ENCODE measurements at places on chromosomes 7 and 10.

DNA sequence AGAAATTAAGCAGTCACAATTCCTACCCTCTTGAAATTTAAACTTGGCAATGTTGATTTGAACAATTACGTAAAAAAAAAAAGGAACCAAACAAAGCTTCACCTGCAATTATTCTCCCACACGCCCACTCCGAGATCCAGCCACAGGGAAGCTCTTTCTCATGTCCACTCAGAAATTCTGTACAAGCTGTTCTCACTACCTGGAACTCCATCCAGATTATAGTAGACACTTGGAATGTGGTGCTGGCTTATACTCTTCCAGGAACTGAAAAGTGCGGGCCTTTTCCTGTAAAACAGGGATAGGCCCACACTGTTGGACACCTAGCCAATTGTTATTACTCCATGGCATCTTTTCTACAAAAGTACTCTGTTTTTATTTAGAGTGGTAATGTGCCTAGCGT, 20.3 kb upstream of the TOMM7 start:
- no peak for DNase-seq

DNA sequence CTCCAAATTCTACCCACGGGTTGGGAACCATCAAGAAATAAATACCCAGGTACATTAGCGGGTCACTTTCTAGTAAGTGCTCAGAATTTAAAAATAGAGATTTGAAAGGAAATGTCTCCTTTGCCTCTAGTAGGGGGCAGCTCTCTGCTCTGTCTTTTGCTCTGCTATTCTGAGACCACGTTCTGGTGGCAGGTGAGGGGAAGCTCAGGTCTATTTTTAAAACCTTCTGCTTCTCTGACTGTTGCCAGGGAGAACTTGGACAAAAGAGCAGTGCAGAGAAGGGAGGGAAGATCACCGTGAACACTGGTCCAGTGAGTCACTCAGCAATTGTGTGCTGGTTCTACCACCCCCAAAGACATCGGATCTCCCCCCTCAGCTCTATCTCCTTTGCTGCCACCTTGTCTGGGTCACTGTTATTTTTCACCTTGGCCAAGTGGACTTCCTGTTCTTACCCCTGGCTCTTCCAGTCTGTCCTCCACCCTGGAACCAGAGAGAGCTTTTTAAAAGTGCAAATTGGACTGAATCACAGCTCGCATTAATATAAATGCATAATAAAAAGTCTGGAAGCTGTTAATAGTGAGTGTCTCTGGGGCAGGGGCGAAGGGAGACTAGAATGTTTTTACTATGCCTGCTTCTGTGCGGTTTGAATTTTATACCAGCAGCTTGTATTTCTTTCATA, 72.4 kb upstream of the LOXL4 start:
- DNase-seq: no peak

- no peak for DNase-seq
These were observed 172.0 kb upstream of the ZNF32 start for GRCh38 chr10:43820663-43821062.

- no peak for DNase-seq
These were observed 31.0 kb downstream of the SBDS start for GRCh38 chr7:66964411-66964810.

GRCh38 chr10:129207297-129207696, 259.7 kb upstream of the MGMT start:
- DNase-seq: no peak

GRCh38 chr10:3482200-3482993, 302.6 kb downstream of the KLF6 start:
- DNase-seq: no peak

- DNase-seq: no peak
These were observed 119.1 kb downstream of the NRBF2 start for GRCh38 chr10:63252095-63252762.

GRCh38 chr7:41921453-41921981, 218.6 kb upstream of the INHBA start:
- no peak for DNase-seq

GRCh38 chr7:13880789-13881188, 108.7 kb downstream of the ETV1 start:
- no peak for DNase-seq

DNA sequence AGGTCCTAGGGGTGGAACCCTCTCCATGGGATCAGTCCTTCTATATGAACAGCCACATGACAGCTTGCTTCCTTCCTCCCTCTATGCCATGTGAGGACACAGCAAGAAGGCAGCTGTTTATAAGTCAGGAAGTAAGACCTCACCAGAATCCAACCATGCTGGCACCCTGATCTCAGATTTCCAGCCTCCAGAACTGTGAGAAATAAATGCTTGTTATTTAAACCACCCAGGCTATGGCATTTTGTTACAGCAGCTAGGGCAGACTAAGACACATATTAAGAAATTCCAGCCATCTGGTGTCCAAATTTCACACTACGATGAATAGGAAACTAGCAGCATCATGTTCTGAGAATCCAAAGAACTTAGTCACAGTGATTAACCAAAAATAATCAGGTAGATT, 140.1 kb downstream of the ZFAND4 start:
- no peak for DNase-seq

- no peak for DNase-seq
These were observed 1.3 kb upstream of the NPM3 start for GRCh38 chr10:101784558-101784957.

DNA sequence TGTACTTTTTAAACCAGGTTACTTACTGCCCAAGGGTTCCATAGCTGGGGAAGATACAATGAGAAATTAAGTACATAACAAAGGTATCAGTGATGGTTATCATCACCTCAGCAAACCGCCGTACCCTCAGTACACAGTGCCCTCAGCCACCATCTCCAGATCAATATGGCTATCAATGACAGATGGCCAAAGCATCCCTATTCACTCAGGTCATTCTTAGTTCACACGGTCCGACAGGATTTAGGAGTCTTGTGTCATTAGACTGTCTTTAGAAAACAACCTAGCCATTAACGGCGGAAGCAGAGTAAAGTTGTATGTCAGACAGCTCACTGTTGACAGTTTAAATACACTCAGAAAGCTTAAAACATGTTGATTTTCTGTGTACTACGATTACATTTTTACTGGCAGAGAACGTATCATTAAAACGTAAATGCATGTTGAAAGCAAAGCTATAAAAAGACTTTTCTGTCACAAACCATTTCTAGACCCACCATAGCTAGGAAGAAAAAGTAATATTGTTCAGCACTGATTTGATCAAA, 106.9 kb downstream of the HOXA1 start:
- no peak for DNase-seq

DNA sequence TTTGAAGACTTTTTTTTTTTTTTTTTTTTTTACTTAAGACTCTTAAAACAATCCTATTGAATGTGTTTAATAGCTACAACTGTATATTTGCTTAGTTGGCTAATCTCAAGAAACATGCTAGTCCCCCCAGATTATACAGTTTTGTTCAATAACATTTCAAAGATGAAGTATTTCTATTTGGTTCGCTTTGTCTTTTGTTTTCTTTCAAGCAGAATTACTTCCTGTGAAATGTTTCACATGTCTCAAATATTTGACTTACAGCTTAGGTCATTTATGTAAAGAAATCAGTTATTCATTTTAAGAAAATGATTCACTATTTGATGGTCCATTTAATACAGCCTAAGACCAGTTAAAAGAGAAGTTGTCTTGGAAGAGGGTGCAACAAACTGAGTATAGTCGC, 12.8 kb upstream of the LAMB1 start:
- DNase-seq: no peak

- no peak for DNase-seq
These were observed 21.0 kb downstream of the CDK6 start for GRCh38 chr7:92815412-92815811.

GRCh38 chr7:380711-381210, 90.8 kb downstream of the FOXL3 start:
- peak; percentile 10 for DNase-seq

DNA sequence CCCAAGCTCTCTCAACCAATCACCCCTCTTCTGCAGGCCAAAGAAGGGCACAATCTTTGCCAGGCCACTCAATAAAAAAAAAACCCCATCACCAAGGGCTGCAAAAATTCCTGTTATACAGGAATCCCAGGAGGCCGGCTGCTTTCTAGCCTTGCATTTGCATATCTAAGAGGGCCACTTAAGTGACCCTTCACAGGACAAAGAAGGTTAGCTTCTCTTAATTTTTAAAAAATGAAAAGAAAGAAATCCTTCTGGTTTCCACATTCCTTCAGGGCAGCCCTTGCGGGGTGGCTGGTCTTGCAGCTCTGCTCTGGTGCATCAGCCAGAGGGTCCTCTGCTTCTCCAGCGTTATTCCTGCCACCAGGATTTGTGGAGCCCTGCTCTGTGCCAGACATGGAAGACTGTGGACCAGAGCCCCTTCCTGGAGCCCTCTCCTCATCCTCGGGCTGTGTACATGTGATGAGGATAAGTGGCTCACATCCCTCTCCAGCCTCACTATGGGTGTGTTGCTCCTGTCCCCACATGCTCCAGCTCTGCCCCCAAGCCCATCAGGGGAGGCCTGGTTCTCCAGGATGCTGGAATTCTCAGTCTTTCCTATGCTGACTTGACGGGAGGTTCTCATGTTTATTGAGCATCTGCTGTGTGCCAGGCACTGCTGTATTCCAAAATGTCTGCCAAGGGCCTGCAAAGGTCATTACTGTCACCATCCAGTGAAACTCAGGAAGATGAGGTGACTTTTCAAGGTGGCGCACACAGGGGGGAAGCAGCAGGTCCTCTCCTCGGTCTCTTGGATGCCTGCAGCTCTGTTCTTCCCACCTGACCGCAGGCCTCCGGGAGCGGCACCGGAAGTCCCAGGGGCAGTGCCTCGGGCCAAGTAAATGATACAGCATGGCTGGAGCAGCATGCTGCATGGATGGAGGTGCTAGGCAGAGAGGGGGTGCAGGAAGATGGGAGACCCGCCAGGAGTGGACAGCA, 67.7 kb downstream of the ARHGAP22 start:
- DNase-seq: no peak

DNA sequence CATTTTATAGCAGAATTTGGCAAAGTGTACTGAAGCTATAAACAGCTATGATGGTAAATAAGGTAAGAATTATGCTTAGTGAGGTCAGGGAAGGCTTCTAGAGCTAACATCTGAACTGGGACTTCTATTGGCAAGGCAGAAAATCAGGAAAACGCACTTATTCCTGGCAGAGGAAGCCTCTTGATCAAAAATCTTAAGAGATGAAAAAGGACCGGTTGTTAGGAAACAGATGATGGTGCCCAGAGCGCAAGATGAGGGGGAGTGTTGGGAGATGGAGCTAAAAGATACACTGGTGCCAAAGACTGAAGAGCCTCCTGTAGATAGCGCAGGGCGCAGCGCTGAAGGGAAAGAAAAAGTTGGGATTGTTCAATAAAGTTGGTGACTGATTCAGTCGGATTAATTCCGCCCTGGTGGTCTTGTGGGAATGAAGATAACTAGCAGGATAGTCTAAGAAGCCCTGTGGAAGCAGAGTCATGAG, 550 bp upstream of the CALU start:
- no peak for DNase-seq

DNA sequence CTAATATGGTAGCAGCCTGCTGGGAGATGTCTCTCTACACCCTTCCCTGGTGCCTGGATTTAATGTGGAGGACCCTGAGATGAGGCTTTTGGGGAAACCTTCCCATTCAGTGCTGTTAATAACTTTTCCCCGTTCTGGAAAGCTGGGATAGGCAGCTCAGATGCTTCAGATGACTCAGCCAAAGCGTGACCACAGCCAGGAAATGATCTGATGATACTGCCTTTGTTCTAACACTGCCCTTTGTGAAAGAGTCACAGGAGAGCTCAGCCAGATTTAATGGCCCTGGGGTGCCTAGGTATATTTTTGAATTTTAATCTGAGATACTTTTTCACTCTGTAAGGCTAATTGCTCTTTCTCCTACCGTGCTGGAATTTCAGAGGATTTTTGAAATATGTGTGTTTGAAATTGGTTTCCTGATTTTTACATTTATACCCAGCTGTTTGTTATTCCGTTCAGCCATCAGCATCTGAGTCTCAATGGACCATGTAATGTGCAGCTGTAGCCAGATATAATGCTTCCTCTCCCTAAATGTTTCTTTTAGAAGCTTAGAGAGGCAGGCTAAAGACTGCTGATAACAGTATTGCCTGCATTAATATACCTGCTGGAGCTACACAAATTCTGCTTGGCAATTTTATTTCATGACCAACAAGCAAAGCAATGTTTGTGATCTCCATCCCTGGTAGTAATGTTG, 17.8 kb downstream of the CELF2 start:
- no peak for DNase-seq

GRCh38 chr10:93513091-93513490, 16.7 kb downstream of the CEP55 start:
- DNase-seq: no peak

DNA sequence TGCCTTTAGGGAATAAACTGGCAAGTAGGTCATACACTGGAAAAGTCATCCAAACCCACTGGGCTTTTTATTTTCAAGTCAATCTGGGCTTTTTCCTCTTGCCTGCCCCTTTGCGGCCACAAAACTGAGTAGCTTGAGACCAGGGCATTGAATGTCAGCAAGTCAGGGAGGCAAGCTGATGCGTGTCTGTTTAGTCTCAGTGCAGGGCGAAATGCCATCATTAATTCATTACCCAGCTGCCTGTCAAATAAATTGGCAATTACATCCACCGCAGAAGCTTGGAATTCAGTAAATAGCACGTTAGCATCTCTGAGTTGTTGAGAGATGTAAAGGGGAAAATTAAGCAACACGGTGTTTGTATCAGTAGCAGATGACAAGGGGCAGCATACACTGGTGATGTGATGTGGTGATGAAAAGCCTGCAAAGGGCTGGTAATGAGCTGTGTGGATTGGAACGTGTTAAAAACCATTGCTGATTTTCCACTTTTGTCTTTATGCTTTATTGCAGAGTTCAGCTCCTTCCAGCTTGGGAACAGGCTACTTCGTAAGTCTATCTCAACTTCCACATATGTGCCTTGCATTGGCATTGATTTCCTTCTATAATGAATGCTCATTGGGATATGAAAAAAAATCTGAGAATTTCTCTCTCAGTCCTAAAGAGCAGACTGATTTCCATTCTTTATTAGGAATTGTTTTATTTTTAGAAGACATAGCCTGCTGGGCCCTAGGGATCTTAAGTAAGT, 535.9 kb downstream of the AUTS2 start:
- no peak for DNase-seq

DNA sequence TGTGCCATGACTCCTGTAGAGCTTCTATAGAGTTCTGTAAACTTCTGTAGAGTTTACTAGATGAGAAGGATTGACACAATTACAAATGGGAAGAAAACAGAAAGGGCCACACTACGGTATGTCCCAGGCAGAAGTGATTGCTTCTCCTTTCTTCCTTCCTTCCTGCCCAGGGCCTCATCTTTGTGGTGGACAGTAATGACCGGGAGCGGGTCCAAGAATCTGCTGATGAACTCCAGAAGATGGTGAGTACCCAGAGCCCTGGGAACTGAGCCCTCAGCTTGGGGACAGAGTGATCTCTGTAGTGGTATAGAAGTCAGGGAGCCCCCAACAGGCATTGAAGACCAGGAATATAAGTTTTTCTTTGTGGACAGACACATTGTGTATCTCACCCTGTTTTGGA, 1.7 kb downstream of the ARF5 start:
- DNase-seq: no peak
